ENCODE measurements at places on chromosomes 7 and 10. TPM values are rescaled to one million over a fixed set of nuclear protein-coding genes. Genes with fewer than 3 reads are reported as not detected.

CWF19L1 gene
- total RNA-seq, result 14.8 TPM

GDF2 gene
- not detected for total RNA-seq

DNA sequence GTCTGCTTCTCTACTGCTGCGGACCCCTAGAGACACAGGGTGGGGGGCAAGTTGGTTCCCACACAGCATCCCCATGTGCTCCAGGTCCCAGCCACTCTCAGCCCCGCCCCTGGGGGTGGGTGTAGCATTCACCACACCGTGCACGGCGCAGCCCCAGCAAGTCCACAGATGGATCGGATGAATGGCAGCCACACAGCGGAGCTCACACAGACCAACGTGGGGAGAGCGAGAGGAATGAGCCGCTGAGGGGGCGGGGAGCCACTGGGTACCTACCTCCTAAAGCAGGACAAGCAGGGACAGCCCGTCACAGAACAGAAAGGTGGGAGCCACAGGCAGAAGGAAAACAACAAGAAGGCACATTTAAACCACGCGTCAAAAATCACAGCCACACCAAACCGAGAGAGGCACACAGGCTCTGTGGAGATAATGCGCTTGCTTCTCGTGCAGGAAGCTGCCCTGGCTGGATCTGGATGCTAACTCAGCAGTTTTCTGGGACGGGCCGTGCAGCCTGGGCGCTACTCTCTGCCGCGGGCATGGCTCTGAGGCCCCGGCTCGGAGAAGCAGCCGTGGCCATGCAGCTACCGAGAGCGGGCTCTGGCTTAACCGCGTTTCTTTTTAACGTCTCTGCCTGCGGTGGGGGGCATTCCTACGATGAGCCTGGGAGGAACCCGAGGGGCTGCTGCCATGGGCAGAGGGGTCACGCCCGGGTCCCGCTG lies 102.5 kb downstream of the CYTH3 start:
- H3K27ac ChIP-seq, result no peak overlapping the region
- H3K27me3 ChIP-seq, result no peaks in the 10 kb centered on the region
- H3K4me3 ChIP-seq, result no peak overlapping the region
- H3K36me3 ChIP-seq, result no peaks in the 10 kb centered on the region
- H3K4me1 ChIP-seq, result no peaks in the 10 kb centered on the region
- no peak for DNase-seq

GRCh38 chr7:117119192-117119924 lies 166.1 kb downstream of the ST7 start:
- no peak overlapping the region for H3K27ac ChIP-seq
- H3K27me3 ChIP-seq, result no peaks in the 10 kb centered on the region
- H3K4me1 ChIP-seq, result no peaks in the 10 kb centered on the region
- H3K36me3 ChIP-seq, result no peaks in the 10 kb centered on the region
- DNase-seq, result peak; percentile 67
- H3K4me3 ChIP-seq, result no peak overlapping the region

DNA sequence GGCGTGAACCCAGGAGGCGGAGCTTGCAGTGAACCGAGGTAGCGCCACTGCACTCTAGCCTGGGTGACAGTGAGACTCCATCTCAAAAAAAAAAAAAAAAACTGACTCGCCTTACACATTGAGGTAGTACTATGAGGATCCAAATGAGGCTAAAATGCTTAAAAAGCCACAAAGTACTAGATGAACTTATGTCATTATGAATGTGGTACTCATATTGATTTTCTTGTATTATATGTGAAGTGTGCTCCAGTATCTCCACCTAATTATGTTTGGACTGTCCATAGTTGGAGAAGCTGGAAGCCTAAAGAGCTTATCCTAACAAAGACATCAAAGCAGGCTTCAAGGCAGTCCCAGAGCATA lies 9.1 kb downstream of the CCNY start:
- H3K4me1 ChIP-seq, result no peaks in the 10 kb centered on the region
- no peak overlapping the region for H3K4me3 ChIP-seq
- no peak for DNase-seq

Data from prostate gland (tissue), 2 donors.